ENCODE measurements at places on chromosomes 7 and 10.

DNA sequence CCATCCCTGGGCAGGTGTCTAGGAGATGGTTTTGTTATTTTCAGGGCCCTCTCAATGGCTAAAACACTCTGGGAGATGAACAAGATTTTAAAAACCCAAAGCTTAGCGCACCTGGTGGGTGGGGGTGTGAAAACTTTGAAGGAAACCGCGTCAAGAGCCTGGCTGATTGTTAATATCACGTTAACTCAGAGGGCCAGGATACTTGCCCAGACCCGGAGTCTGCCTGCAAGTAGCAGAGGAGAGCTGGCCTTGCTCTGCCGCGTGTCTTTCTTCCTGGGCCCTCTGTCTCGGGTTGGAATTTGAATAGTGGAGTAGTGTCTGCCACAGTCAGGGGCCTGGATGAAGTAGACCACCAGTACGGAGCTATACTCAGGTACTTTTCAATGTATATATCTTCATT, 1.1 kb downstream of the MGMT start:
- no peak for DNase-seq

GRCh38 chr10:133032976-133033741, 54.6 kb upstream of the ADGRA1 start:
- DNase-seq: no peak

DNA sequence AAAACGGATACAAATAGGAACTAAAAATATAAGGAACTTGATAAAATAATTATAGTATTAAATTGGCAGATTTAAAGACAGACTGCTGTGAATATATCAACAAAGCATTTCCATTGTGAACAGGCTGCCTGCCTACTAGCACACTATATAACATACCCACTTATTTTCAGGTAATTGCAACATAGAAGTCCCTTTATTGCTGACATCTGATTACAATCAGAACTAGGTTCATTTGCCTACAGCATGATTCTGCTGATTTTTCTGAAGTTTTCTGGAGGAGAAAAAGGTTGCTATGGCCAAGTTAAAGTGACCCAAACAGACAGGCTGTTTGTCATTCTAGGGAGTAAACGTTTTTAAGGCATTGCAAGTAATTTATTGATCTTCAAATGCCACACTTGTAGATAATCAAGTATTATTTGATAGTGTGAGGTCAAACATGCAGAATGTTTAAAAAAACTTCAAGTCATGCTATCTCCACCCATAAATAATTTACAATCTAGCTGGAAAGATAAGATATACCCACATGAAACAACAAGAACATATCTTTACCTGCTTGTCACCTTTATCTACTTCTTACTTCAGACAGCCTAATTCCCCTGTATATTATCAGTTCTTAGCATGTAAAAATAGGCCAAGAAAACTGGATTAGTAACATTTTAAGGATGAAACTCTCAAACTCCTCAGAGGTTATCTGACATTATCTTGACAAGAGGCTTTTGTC, 40.5 kb downstream of the MTPN start:
- DNase-seq: no peak

- DNase-seq: no peak
Measured at GRCh38 chr7:42734568-42734967, 177.3 kb downstream of the C7orf25 start.

Measured in NCI-H748 treated with DMSO at 0.1 percent for 48 hours (cell line).